Central memory CD8-positive, alpha-beta T cell (primary cell): ENCODE measurements at places on chromosomes 6 and 20.

- no peak for DNase-seq
Measured at GRCh38 chr6:139545206-139546105, 171.0 kb upstream of the CITED2 start.

DNA sequence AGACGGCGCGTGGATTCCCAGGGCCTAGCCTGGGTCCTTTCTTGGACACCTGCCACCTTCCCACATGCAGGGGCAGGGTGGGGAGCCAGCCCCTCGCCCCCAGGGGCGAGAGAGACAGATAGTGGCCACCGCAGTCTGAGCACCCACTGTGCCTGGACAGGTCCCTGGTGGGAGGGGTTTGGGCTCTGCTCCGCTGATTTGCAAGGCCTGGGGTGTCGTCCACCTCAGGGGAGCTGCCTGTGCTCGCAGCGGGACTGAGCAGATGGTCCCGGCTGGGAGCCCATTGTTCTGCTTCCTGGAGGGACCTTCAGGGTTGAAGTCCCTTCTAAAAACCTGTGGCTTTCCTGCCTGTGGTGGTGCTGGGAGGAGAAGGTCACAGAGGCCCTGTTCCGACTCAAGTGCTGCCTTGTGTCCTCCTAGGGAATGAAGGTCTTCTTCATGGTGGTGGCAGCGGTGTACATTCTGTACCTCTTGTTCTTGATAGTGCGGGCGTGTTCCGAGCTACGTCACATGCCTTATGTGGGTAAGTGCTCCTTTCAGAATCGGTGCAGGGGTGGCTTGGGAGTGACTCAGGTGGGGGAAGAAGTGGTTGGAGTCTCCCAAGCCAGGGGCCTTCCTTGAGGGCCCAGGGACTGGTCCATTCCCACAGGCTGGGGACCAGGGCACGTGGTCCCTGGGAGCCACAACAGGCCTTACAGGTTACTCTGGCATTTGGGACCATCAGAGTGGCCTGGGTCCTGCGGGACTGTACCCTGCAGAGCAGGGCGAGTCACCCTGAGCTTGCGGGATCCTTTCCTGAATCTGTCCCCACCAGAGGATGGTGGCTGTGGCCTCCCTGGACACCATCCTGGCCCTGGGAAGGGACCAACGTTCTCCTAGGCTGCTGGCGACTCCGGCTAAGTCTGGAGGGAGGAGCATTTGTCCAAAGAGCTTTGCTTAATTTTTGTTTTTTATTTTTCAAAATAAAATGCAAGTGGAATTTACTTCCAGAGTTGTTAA is 19.6 kb downstream of the DYNLT1 start:
- DNase-seq = no peak

DNA sequence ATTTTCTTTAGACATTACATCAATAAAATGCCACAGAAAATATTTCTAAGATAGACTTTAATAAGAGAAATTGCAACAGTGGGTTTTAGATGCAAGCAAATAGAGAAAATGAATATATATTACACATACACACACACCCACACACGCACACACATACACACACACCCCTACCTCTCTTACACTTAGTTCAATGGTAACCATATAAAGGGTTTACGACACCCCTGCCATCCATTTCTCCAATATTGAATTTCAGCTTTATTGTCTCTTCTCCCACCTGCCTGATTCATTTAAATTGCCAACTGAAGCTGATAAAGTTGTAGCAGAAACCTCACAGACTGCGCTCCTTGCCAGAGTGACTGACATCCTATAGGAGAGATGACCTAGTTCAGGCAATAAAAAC is 154.6 kb downstream of the ADAT2 start:
- DNase-seq = no peak

- no peak for DNase-seq
Measured at GRCh38 chr6:110900028-110900598, 25.5 kb downstream of the AMD1 start.

GRCh38 chr6:39280247-39280731 is 33.9 kb downstream of the KCNK17 start:
- DNase-seq = no peak
